ENCODE measurements at places on chromosomes 5 and 9.

DNA sequence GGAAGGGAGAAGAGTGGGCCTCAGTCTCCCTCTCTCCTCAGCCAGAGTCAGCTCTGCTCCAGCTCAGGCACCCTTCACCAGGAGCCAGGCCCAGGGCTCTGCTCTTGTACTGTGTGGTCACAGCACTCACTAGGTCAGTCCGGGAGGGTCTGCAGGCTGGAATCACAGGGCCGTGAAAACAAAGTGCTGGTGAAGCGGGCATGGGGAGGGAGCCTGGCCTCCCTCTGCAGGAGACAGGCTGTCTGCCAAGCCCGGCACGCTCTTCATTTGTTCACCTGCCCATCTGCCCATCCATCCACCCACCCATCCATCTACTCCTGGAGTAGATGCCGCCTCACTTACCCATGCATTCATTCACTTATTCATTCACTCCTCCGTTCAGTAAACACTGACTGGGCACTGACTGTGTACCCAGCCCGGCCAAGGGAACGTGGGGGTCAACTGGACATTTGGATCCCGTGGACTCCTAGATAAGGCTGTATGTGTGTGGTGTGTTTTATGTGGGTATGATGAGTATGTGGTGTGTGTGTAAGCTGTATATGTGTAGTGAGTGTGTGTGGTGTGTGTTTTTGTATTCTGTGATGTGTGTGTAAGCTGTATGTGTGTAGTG lies 3.6 kb downstream of the SPAAR start:
- no peak for DNase-seq

DNA sequence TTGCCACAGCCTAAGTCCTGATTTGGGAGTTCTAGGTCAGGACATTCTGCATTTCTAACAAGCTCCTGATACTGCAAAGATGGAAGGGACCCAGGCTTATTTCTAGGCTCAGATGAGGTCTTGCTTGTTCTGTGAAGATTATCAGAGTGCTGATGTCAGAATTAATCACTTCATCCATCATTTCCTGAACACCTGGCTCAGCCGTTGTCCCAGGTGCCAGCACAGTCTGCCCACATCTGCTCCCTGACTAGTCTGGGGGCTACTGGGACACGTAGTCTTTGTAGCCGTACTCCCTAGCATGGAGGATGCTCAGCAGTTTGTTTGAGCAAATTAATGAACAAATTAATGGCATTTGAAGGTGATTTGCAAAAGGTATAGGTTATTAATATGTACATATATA lies 17.9 kb upstream of the SPINK4 start:
- DNase-seq = no peak

DNA sequence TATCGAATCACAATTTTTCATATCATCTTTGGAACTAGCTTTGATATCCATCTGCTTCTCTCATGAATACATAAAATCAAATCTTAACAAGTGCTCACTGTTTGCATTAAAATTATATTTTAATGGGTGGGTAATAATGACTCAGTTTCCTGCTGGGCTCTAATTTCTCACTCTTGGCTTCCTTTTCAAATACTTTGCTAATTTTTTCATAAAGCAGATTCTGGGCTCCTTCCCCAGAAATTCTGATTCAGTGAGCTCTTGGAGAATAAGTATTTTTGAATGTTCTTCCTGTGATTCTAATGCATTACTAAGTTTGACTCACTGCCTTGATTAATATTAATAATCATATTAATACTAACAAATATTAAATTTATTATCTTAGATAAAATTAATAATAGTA lies 48.9 kb downstream of the YIPF5 start:
- DNase-seq = no peak

DNA sequence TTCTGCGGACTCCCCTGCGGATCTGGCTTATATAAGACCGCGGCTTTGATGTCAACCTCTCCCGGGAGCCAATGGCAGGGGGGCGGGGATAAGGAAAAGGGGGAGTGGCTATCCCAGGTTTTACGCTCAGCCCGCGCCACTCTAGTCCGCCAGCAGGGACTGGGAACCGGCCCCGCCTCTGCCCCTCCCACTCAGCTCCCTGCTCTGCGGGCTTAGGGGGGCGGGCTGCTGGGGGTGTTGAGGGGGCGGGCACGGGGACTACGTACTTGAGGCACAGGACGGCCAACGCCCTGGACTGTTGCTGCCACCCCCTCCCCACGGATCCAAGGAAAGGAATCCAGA lies at the start of gene HAND1:
Gene HAND1, minus strand, starts transcription at position 4 of the 342 bp plus-strand sequence. CDS start 219 bp downstream, outside the sequence.
- DNase-seq = no peak

- no peak for DNase-seq
Measured at GRCh38 chr5:134463991-134464760, 52.5 kb upstream of the CDKN2AIPNL start.

DNA sequence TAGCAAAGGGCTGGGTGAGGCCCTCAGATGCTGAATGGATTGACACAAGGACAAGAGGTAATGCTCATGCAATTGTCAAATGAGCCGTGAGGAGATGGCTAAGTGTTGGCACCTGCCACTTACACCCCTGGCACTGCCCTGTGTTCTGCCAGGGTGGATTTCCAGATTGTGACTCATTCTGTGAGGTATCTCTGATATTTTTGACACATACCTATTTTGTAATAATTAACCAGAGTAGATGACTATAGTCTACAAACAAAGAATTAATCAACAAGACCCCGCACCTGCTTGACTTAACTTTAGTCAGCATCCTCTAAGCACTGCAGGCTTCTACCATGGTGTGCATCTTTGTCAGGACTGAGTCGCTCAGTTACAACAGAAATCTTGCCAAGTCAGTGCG lies 200.8 kb downstream of the DIRAS2 start:
- DNase-seq = no peak

- no peak for DNase-seq
Measured at GRCh38 chr9:95004411-95005277, 278.1 kb downstream of the AOPEP start.

DNA sequence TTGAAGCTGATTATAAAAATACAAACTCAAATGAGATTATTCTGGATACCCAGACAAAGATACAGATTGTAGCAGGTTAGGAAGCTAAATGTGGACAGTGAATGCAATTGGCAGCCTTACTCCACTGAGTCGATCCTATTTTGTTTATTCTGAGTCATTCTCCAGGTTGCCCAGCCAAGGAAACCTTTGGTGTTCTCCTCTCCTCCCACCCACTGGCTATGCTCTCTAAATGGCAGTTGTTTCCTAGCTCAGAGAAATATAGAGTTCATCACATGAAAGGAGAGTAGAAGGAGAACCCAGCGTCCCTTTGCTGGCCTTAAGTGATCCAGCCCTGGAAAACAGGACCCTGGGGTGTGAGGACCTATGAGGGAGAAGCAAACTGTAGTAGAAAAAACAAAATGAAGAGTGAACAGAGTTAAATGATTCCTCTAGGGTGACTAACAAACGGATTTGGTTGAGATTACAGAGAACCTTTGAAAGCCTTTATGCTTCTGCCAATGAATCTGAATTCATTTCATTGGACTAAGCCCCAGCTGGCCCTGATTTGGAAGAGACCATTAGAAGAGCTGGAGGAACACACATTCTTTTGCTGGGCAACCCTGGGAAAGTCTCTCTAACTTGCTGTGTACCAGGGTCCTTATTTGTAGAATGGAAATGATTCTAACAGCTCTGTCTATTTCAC lies 95.1 kb downstream of the BRINP1 start:
- no peak for DNase-seq

GRCh38 chr5:139393497-139394122 lies 1.3 kb downstream of the PROB1 start:
- DNase-seq = no peak

- no peak for DNase-seq
Measured at GRCh38 chr5:957748-958485, 50.7 kb upstream of the NKD2 start.

DNA sequence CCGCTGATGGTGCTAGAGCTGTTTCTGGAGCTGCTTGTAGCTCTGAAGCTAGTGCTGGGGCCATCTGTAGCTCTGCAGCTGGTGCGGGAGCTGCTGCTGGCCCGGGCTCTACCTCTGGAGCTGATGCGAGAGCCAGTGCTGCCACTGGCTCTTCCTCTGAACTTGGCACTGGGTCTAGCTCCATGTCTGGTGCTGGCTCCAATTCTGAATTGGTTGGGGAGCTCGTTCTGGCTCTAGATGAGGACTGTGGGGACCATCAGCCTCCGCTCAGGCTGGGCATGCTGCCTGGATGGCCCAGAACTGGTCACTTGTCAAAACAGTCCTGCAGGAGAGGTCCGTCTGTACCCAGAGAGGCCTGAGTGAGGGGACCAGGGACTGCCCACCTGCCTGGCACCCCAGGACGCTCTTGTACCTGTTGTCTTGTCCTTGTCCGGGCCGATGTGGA lies 21.5 kb downstream of the OBP2B start:
- DNase-seq = no peak

DNA sequence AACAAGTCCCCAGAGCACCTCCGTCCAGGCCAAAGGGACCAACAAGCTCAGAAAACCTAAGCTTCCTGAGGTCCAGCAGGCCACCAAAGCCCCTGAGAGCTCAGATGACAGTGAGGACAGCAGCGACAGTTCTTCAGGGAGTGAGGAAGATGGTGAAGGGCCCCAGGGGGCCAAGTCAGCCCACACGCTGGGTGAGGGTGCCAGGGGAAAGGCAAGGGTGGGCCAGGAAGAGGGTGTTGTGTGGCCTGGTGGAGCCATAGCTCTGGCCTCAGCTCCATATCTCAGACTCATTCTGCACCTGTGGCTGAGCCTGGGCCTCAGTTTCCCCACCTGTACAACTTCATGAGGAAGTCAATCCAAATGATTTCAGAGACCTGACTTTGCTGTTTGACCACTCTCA lies 20.7 kb downstream of the CD74 start:
- no peak for DNase-seq

DNA sequence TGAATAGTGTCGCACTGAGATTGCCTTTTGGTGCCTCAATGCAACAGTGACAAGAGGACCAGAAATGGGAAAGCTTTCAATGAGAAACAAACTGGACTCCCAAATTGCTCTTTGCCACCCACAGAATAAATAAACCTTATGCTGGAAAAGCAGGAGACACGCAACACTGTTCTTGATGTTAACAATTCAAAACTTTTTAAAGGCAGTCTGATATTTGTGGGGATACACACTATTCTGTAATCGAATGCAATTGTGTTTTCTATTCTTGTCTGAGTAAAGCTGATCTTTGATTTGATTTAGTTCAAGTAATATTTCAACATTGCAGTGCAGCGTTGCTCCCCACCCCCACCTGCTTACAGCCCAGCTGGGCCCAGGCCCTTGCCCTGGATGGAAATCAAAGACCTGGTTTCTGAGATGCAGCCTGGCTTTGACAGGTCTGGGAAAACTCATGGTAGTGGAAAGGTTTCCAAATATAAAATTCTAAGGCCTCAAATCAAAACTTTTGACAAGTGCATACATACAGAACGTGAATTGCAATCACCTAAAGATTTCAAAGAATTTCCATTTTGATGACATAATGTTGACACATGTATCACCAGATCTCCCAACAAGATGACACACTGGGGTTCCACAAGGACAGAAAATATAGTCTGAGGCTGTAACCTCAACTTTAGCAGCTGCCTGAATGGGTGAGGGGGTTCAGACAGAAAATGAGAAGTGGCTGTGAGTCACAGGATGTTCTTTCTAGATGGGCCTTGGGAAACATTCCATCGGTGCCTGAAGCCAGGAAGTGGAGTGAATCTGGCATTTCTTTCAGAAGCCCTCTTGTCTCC lies 55.1 kb downstream of the ABCA1 start:
- no peak for DNase-seq

DNA sequence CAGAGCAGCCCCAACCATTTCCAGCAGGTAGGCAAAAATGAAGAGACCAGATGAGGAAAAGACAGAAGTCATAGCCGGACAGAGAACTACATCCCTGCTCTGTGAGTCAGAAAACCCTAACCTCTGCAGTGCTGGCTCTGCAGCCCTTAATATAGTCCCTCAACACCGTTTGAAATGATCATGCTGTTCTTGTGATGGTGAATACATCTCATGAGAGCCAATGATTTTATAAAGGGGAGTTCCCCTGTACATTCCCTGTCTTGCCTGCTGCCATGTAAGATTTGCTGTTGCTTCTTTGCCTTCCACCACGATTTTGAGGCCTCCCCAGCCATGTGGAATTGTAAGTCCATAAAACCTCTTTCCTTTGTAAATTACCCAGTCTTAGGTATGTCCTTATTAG lies 216.8 kb upstream of the RFX3 start:
- no peak for DNase-seq

DNA sequence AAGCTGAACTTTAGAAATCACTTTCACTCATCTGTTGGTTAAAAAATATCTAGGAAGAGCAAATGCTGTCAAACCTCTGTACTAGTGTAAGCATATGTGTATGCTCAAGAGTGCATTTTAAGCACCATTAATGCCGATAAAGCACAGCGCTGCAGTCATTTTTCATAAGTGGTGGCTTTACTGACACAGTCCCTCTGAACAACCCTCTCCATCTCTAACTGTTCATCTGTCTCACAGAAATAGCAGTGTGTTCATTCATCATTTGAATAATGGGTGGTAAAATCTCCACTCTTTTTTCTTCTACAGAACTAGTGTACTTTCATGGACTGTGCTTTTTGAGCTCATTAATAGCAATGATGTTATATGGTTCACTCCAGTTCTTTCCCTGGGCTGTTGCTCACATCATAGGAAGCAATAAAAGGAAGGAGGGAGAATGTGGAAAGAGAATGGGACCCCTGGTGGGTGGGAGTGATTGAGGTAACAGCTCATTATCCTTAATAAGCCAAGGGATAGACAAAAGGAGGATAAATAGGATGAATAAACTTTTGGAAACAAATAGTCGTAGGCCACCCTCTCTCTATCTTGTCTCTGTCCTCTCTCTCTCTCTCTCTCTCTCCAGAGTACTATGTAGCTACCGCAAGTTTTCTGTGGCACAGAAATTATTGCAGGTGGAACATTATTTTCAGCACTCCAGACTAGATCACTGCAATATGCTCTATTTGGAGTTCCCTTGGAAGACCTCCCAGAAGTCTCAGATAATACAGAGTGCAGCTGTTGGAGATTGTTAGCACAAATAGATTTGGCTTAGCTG lies 117.9 kb upstream of the PRDM9 start:
- DNase-seq = no peak

DNA sequence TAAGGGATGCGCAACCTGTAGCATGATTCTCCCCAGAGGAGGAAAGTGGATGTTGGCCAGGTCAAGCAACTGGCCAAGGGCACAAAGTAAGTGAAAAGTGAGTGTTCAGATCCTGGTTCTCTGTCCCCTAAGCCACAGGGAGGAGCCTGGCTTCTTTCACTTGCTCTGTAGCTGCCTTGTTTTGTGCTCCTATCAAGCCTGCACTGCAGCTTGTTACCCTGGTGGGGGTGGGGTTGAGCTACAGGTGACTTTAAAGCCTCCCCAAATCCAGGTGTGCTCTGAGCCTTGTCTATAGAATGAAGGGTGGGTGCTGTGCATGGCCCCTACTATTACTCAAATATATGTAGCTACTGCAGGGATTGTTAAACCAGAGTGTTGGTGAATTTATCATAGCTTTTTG lies 32.9 kb downstream of the RALGPS1 start:
- no peak for DNase-seq
